Cardiac fibroblast (primary cell): ENCODE measurements at places on chromosomes 4 and X.

GRCh38 chrX:102975016-102975415, 37.9 kb downstream of the RAB40AL start:
- no peak for DNase-seq

DNA sequence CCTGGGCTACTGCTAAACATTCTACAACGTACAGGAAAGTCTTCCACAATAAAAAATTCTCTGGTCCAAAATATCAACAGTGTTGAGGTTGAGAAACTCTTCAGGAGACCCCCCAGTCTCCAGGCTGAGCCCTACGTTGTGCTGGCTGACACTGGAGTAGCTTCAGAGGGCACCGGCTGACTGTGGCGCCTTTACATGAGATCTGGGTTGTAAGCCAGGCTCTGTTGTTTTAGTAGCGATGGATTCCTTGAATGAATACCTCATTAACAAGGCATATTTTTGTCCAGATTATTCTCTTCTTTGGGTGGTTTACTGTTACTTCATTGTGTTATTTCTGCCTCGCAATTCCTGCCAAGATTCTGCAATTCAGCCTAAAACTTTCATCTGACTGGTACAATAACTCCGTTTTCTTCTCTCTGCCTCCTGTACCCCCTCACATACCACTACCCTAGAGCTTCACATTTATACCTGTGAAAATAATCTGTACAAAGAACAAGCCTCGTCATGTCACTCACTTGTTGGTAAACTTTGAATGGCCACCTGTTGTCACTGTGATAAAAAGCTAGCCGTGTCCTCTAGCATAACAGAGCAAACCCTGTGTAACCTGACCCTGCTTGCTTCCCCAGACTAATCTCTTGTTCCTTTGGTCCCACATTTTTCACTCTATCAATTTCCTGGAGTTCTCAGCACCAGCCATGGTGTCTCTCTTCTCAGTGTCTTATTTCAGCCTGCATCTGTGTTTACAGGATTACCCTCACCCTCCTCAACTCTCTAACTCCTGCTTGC, 1476.1 kb upstream of the TENM3 start:
- DNase-seq: no peak

GRCh38 chrX:14409341-14409740, 120.0 kb upstream of the GLRA2 start:
- DNase-seq: no peak

- DNase-seq: no peak
These were observed 41.8 kb upstream of the HS3ST1 start for GRCh38 chr4:11470438-11471045.

DNA sequence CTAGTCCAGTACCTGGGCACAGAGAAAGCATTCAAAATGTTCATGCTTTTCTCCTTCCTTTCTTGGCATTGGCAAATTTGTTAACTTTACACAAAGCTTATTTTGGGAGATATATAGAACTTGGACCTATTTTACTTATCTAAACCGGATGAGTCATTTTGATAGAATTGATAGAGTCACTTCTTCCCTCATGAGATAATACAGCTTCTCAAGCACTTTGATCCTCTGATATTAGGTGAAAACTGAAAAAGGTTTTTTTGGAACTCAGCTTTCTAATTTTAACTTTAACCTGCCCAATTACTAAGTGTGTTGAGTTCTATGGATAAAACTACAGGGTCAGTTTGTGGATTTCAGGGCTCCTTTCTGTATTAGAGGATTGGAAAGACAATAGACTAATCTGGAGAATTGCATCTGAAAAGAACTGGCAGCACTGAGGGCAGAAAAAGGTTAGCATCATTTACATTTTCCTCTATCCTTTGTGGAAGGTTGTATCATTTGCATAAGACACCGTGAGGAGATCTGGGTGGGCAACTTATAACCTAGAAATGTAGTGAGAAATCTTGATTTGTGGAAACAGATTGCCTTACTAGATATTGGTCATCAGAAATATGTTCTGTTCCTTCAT, 2.4 kb downstream of the WDR44 start:
- DNase-seq: no peak

DNA sequence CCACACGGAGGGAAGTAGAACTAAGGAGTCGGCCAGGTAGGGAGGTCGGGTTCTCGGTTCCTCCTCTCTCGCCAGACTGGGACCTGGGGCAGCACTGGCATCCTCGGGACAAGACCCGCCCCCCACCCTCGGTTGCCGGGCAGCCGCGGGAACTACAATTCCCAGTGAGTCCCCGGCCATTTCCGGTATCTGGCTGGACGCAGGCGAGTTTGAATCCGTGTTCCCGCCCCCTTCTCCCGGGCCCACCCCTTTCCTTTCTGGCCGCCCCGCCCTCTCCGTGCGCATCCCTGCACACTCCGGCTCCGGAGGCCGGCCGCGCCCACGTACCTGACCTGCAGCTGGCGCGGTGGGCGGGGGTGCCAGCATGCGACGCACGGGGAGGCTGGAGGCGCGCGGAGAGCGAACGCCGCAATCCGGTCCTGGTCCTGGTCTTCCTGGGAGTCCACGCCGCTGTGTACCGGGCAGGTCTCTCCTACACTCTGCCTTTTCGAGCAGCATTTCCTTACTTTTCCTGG, 10.2 kb upstream of the DLG3 start:
- peak; percentile 78 for DNase-seq

- DNase-seq: no peak
These were observed 64.7 kb downstream of the CLNK start for GRCh38 chr4:10619855-10620254.

DNA sequence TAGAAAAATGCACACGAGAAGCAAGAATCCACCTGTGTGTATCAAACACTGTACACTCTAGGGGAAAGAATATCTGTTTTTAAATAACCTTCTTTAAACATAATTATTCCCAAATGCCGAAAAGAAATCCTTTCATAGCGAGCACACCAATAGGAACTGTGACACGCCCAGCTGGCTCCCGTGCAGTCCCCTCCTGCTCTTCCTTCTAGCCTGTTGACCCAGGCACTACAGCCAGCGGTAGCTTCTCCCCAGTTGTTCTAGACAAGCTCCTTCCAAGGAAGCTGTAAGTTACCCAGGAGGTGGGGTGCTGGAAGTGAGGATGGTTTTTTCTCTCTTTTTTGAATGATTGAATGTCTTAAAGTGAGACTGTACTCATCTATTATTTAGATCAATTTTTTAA, 19.5 kb upstream of the NOCT start:
- no peak for DNase-seq

- peak; percentile 69 for DNase-seq
These were observed 136.0 kb upstream of the STX18 start for GRCh38 chr4:4677556-4678522.

DNA sequence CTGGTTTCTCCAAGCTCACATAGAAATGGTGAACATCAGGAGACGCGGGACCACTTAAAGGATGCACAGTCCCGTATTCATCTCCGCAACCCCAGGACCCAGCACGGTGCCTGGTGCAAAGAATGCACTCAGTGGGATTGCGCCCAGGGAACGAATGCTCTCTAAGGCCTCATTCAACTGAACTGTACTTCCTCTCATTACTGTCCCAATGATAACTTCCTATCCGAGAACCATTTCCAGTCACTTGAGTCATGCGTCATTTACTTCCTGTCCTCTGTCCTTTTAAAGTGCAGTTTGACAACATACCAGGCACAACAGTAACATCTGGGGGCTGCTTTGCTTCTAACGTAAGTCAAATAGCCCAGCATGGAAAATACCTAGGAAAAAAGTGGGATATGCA, 75.7 kb downstream of the RBM47 start:
- DNase-seq: peak; percentile 16

DNA sequence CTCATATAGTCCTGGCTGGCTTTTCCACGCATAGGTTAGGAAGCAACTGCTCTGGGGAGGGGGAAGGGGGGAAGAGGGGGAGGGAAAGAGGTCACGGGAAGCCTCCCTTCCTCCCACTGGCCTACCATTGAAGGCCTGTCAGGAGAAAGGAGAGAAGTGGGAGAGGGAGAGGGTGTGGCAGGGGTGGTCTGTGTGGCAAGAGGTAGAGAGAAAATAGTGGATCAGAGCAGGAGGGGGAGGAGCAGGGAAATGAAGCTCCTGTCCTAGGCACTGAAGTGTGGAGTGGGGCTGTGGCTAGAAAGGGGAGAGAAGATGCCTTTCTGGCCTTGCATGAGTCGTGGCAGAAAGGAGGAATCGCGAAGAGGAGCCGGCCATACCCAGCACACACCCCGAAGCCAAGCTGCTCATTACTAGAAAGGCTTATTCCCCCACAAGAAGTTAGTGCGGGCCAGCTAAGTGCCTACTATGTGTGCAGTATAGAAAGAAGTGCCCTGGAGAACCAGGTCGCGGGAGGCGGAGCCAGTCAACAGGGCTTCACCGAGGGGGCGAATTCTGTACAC, 1.1 kb upstream of the TMEM164 start:
- no peak for DNase-seq

DNA sequence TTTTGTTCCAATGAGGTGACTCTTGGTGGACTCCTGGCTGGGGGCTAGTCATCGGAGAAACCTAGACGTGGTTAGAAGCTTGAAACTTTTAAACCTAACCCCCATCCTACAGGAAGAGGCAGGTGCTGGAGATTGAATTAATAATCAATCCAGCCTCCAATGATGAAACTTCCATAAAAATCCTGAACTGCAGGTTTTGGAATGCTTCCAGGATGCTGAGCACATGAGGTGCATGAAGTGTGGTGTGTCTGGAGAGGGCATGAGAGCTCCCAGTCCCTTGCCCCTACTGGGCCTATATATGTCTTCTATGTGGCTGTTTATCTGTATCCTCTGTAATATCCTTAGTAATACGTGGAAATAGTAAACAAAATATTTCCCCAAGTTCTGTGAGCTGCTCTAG, 90.7 kb upstream of the PDHA2 start:
- DNase-seq: no peak

DNA sequence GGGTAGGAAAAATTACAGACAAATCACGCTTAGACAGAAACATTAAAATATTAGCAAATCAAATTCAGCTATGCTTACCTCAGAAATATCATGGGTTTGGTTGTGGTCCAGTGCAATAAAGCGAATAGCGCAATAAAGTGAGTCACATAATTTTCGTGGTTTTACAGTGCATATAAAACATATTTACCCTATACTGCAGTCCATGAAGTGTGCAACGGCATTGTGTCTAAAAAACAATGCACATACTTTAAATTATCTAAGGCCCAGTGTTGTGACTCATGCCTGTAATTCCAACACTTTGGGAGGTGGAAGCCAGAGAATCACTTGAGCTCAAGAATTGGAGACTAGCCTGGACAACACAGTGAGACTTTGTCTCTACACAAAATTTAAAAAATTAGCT, 195.7 kb upstream of the IL1RAPL1 start:
- DNase-seq: peak; percentile 17

- DNase-seq: peak; percentile 39
These were observed 391 bp upstream of the IDUA start for GRCh38 chr4:986428-986878.

GRCh38 chrX:65740909-65741308, 73.5 kb downstream of the MSN start:
- no peak for DNase-seq

GRCh38 chrX:1124531-1124930, 87.9 kb downstream of the CRLF2 start:
- DNase-seq: no peak

- DNase-seq: no peak
These were observed 51.3 kb downstream of the SMAD1 start for GRCh38 chr4:145533001-145533400.

DNA sequence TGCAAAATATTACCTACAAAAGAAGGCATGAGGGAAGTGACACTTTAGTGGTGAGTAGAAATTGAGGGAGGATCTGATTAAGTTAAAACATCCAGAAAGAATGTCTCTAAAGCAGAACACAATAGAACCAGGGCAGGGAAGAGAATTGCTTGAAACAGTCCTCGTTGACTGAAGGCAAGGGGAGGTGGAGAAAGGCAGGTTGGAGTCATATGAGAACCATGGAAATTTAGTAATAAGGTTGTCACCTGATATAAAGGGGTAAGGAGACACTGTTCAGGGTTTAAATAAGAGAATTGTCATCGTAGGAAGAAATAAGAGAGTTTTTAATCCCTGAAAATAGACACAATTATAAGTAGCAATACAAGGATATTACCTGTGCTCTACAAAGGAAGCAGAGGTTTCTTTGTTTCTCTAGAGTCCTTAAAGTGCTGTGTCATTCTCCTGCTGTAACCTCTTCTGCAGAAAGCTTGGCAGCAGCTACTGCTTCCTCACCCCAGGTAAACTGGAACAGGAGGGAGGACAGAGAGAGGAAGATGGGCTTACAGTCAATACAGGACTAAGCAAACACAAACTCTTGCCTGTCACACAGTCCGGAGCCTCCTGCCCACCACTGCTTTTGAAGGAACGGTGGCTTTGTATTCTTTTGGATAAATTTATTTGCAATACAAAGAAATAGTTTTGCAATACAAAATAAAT, 258.4 kb downstream of the PPARGC1A start:
- no peak for DNase-seq

GRCh38 chr4:28774344-28774743, 1913.7 kb downstream of the STIM2 start:
- DNase-seq: no peak

DNA sequence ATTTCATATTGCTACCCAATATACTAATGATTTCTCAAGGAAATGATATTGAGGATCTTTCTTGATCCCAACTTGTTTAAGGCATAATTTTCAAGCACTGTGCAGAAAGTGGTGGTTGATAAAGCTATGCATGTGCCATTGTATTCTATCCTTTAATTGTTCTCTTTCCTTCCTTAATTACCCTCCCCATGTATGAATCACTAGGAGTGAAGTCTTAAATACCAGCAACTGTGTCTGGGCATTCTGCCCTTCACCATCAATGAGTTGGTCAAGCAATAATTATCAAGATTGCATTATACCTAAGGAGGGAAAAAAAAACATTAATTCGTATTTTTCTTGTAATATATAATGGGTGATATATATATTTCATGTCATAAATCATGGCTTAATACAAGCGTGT, 111.8 kb upstream of the FRMPD4 start:
- no peak for DNase-seq

DNA sequence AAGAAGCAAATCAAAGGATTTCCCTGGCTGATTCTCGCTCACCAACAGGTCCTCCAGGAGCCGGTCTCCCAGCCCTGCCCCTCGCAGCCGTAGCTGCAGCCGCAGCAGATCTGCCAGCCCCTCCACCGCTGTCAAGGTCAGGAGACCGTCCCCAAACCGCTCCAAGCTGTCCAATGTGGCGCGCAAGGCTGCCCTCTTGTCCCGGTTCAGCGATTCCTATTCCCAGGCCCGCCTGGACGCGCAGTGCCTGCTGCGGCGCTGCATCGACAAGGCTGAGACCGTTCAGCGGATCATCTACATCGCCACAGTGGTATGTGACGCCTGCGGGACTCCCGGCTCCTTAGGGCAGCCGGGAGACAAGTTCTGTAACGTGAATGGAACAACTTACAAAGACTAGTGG, 25.6 kb downstream of the SPATA18 start:
- DNase-seq: no peak

GRCh38 chrX:147950352-147950751, 30.8 kb upstream of the FMR1NB start:
- no peak for DNase-seq

- peak; percentile 20 for DNase-seq
These were observed 3.0 kb upstream of the MAB21L2 start for GRCh38 chr4:150578745-150579501.

GRCh38 chr4:149751174-149751573, 64.5 kb downstream of the IQCM start:
- no peak for DNase-seq
